ENCODE measurements at places on chromosomes 2 and 18.
A peak's percentile ranks its signal among the peaks of the same experiment; 100 is the strongest.

GRCh38 chr2:238754259-238754658, 93.6 kb upstream of the TWIST2 start:
- no peak for DNase-seq

DNA sequence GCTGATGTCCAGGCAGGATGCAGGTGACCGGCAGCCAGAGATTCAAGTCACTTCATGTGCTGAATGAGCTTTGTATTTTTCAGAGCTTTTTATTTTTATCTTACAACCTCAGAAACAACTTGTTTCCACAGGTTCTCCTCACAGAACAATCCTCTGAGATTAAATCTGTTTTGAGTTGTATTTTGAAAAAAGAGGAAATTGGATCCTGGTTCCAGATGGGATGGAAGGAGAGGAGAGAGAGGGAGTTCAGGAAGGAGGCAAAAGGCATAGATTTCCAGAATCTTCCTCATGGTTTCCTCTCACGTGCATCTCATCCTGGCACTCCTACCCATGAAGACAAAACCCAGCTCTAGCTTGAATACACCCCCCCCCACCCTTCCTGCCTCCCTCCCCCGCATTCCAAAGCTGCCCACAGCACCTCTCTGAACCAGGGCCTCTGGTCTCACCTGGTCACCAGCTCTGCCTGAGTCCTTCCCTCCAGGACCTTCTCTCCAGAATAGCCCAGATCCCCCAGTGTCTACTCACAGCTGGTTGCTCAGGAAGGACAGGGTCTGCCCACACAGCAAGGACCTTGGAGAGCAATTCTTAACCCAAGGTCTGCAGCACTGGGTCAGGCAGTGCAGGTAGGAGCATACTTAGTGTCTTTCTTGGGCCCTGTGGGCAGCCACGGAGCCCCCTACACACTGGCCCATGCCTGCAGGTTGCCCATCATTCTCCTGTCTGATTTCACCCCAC, 104.7 kb downstream of the ZFP36L2 start:
- DNase-seq = no peak

GRCh38 chr18:42860011-42860410, 255.5 kb downstream of the RIT2 start:
- DNase-seq = no peak

DNA sequence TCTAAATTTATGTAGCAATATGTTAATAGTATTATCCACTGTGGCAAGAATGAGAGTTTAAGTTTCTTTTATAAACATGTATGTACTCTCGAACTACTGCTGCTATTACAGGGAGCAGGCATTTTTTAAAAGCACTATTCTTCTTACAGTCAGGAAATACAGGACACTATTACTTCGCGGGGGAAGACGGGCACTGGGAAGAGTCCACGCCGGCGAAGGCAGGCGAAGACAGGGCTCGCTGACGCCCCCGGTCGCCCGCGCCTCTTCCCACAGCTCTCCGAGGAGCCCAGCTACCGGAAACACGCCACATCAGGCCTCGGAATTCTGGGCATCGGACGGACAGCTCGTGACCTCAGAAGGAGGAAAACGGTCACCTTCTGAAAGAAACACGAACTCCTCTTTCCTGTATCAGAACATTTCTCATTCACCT, 90.2 kb downstream of the FAM161A start:
- peak; percentile 71 for DNase-seq

GRCh38 chr18:29156531-29156930, 979.6 kb upstream of the CDH2 start:
- DNase-seq = no peak

GRCh38 chr2:224211791-224212190, 172.7 kb upstream of the SERPINE2 start:
- DNase-seq = no peak

DNA sequence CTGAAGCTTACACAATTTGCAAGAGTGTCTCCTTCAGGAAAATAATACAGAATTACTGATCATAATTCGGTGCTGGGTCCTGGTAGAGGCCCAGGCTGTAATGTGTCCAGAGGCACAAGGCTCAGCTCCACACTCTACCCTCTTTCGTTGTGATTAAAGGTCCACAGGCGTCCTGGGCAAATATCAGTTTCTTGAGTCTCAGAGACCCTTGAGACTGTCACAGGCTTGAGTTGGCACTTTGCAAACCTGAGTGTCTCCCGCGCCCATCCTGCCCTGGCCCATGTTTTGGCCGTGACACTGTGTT, 46.9 kb upstream of the SMAD7 start:
- DNase-seq = no peak

GRCh38 chr2:70887550-70888246, 48.0 kb upstream of the ATP6V1B1 start:
- DNase-seq = peak; percentile 79

- no peak for DNase-seq
These were observed 118.1 kb upstream of the GCFC2 start for GRCh38 chr2:75828826-75829225.

GRCh38 chr2:225841314-225841713, 441.8 kb downstream of the NYAP2 start:
- no peak for DNase-seq

Data from HTR-8/SVneo (cell line).